GM03348 (cell line): ENCODE measurements at places on chromosomes 13 and 19.

GRCh38 chr19:37007587-37008220, 70.5 kb upstream of the ZNF420 start:
- peak; percentile 56 for DNase-seq

DNA sequence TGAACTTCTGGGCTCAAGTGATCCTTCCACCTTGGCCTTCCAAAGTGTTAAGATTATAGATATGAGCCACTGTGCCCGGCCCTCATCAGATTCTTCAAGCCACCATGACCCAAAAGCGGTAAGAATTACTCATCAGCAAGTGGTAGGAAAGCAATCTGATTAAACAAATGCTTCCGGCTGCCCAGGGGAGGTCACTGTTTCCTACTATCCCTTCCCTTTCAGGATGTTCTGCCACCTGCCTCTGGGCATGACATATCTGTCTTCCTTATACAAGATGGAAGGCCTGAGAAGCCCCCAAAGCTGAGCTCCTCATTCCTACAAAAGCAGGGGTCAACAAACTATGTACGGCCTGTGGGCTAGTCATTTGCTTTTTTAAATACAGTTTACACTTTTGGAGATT, 7.0 kb downstream of the ABHD8 start:
- no peak for DNase-seq

GRCh38 chr19:47854459-47854858, 4.6 kb upstream of the TPRX2 start:
- DNase-seq, result no peak

DNA sequence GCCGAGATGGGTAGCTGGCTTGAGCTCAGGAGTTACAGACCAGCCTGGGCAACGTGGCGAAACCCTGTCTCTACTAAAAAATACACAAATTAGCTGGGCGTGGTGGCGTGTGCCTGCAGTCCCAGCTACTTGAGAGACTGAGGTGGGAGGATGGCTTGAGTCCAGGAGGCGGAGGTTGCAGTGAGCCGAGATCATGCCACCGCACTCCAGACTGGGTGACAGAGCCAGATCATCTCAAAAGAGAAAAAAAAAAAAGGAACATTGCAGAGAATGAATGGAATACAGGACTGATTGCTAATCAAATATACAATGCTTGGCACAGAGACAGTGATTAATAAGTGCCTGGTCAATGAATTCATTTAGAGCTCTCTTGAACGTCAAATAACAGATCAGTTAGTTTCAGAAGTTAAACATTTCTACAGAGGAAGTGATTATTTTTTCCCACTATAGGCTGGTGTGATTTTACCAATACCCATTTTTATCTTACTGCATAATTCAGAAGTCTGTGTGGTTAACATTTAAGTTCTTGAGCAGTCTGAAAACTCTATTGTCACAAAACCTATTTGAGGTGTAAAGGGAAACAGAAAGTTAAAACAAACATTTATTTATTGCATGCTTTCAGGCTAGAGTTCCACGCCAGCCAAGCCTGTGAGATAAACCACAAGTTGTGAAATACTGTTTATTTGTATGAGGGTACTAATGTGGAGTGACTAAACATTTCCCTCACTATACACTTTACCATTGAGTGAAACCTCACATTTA, 7.7 kb upstream of the TBC1D4 start:
- DNase-seq, result peak; percentile 52

DNA sequence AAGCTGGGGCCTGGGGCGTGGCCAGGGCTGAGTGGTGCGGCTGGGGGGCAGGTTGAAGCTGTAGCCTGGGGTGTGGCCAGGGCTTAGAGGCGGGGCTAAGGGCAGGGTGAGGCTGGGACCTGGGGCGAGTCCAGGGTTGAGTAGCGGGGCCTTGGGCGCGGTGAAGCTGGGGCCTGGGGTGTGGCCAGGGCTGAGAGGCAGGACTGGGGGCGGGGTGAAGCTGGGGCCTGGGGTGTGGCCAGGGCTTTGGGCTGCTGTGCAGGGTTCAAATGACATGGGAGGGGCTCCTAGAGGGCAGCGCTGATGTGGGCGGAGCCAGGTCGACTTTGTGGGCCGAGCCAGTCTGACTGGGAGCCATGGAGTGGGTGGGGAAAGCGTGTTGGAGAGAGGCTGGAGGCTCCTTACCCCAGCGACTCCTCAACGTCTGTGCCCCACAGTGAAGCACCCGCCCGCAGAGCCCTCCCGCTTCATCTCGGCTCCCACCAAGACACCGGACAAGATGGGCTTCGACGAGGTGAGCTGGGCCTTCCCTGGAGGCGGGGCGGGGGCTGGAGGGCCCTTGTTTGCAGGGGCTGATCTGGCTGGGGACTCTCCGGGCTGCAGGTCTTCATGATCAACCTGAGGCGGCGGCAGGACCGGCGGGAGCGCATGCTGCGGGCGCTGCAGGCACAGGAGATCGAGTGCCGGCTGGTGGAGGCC, 21.5 kb downstream of the COLGALT1 start:
- peak; percentile 55 for DNase-seq

GRCh38 chr19:54084410-54084809, 3.2 kb upstream of the TARM1 start:
- no peak for DNase-seq

DNA sequence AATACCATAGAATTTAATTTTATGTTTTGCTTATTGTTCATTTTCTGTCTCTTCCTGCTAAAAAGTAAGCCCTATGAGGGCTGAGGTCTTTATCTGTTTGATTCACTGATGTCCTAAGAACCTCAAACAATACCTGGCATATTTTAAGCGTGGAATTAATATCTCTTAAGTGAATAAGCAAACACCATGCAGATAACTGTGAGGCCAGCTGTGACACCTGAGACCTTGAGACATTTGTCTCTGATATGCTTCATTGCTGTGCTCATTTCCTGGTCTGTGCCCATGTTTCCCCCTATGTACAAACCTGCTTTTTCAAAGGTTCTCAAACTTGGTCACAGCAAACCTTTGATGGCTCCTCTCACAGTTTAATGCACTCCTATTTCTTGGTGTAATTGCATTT, 254.6 kb downstream of the COG6 start:
- no peak for DNase-seq

DNA sequence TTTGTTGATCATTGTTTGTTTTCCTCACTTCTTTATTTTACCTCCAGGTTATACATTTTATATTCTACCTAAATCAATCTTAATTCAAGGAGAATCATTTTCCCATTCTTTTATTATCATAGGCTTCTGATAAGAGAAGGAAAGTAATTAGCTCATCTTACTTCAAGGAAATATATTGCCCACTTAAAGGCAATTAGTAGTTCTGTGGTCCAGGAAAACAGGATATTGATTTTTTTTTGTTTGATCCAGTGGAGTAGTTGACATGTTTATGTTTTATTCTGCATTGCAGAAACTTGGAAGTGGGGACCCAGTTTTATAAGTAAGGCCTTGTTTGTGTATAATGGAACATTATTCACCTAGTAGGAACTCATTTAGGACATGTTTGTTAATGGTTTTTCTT, 390.6 kb downstream of the NDFIP2 start:
- no peak for DNase-seq

GRCh38 chr13:89650226-89650625, 1697.3 kb upstream of the MIR17HG start:
- DNase-seq, result no peak

GRCh38 chr19:49387936-49388372, at the start of gene KASH5:
Gene KASH5 (plus strand): TSS chr19:49388249. CDS start chr19:49390884, 2,635 bp downstream.
- DNase-seq, result peak; percentile 70

DNA sequence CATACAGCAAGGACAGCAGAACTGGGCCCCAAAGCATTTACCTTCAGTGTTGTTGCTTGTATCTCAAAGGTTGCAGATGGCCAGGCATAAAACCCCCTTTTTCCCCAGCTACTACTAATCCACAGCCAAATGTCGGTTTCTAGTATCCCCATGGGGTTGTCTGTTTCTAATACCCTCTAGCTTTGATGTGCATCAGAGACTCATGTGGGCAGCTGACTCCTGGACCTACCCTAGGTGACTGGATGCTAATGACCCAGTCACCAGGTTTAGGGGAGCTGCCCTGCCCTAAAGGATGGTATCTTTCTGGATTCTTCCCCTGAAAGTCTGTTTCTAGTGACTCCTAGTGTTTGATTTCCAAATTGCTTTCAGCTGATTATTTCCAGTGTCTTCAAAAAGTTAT, 23.9 kb downstream of the TJP3 start:
- DNase-seq, result no peak

DNA sequence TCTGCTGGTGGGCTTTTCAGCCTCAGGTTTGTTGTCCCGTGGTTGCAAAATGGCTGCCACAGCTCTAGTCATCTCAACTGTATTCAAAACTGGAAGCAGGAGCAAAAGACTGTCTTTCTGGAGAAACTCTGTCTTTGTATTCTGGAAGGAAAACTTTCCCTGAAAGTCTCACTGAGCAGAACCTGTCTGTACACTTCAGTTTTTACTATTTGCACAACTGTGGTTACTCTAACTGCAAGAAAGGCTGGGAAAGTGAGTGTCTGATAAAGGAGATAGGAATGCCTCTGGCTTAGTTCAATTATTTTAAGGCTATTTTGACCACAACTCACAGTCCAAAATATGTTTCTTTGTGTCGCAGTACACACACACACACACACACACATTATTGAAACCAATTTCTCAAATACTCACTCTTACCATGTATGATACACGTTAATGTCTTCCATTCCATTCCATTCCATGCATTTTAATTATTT, 49.7 kb upstream of the EHD2 start:
- peak; percentile 79 for DNase-seq

GRCh38 chr13:51861723-51862300, at the start of gene CCDC70:
Gene CCDC70 (plus strand): TSS chr13:51861969. CDS start chr13:51865412, 3,443 bp downstream.
- no peak for DNase-seq

GRCh38 chr19:49686503-49687088, 2.8 kb upstream of the ADM5 start:
- no peak for DNase-seq

DNA sequence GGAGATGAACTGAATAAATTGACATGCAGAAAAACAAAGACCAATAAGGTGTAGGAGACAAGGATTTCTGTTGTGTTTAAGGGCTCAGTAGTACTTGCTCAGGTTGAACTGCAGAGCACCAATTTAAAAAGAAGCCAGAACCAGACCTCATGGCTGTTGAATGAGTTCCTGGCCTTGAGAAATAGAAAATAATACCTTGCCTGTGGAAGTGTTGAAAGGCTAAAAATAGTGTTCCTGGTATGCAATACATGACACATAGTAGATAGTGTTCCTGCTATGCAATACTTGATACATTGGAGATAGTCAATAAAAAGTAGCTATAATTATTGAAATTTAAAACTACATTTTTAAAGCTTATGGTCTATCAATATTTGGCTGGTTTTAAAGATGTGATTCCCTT, 595.8 kb downstream of the PCDH9 start:
- peak; percentile 3 for DNase-seq

GRCh38 chr13:104297075-104297474, 1230.9 kb upstream of the SLC10A2 start:
- no peak for DNase-seq

- DNase-seq, result no peak
These were observed 539 bp downstream of the DAPK3 start for GRCh38 chr19:3970313-3970807.

GRCh38 chr13:26348966-26349365, 95.0 kb downstream of the CDK8 start:
- no peak for DNase-seq

GRCh38 chr13:31595563-31595962, 143.8 kb upstream of the RXFP2 start:
- DNase-seq, result peak; percentile 32

GRCh38 chr19:16327911-16328823, 3.5 kb downstream of the KLF2 start:
- peak; percentile 64 for DNase-seq

- DNase-seq, result no peak
These were observed 29.2 kb downstream of the IL12RB1 start for GRCh38 chr19:18057557-18057956.

DNA sequence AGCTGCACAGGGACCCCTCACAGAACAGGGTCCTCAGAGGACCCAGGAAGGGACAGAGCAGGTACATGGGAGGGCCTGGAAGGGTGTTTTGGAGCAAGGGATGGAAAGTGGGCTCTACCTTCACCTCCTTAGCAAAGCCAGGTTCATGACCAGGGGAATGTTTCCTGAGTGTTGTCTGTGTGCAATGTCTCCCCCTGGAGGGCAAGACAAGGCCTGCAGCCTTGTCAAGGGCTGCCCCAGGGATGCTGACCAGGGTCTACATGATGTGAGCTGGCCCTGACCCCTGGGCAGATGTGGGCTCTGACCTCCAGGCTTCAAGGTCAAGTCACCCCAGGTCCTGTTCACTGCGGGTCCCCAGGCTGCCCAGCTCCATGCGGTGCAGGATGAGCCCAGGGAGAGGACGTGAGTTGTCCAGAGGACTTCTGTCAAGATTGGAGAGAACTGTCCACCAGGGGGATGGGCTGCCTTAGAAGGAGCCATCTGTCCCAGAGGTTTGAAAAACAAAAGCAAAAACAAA, 1.0 kb upstream of the CEACAM1 start:
- DNase-seq, result peak; percentile 81

DNA sequence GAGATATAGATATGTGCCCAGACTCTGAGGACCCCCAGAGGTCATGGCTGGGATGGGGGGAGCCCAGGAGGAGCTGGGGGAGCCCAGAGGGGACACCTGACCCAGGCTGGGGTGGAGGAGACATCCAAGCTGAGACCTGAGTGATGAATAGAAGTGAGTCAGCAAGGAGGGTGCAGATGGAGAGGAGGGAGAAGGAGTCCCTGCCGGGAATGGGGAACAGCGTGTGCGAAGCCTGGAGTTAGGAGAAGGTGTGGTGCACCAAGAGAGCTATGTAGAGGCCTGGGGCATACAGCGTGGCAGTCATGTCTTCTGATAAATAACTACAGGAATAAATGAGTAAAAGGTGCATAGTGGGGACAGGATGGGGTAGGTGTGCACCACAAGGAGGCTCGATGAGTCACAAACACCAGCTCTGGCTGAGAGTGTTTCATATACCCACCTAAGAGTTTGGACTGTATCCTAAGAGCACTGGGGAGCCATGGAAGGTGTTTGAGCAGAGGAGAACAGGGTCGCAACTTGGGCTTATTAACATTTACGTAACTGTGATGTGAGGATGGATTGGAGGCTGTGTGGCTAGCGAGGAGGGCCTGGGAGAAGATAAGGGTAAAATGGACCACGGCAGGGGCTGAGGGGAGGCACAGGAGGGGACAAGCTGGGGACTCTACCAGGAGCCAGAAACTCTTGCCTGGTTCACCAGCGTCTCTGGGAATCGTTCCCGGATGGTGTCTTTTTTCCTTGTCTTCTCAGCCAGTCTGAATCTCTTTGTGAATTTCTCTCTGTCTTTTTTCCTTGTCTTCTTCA, 1.4 kb downstream of the CEACAM18 start:
- no peak for DNase-seq
